Lower lobe of right lung (tissue), 2 donors: ENCODE measurements at places on chromosomes 6 and 20. TPM values are rescaled to one million over a fixed set of nuclear protein-coding genes. Genes with fewer than 3 reads are reported as not detected.

WFDC5 gene
- 1.6 TPM for total RNA-seq

DNA sequence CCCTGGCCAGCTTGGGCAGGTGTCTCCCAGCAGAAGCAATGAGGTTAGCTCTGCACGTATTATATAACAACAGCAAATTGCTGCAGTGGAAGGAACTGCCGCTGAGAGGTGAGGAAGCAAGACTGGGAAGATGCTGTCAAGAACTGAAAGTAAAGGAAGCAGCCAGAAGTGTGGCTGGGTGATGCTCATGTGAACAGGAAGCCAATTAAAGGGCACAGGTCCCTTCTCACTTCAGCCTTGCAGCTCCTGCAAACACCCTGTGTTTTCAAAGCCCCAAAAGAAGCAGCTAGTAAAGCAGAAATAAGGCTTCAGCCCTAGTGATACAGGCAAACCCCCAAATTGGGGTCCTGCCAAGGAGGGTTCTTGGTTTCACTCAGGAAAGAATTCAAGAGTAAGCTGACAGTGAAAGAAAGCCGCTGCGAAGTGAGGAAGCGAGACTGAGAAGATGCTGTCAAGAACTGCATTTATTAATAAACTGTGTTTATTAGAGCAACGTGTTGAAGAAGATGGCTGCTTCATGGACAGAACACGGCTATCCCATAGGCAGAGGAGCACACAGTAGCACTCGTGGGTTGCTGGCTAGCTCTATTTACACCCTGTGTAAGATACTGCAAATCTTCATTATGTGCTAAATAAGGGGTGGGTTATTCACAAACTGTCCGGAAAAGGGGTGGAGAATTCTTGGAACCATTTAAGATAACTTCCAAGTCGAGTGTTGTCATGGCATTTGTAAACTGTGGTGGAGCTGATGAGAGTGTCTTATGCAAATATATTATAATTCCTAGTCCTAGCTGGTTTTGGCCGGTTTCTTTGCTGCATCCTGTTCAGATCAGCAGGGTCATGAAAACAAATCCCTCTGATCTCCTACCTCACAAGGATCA, 152.2 kb downstream of the LINC00237 start:
- DNase-seq: no peak

GRCh38 chr20:62408640-62409039, 1.6 kb upstream of the CABLES2 start:
- no peak for DNase-seq

KCTD20 gene
- total RNA-seq: 37.2 TPM

SALL4 gene
- 0.09 TPM for total RNA-seq

DNA sequence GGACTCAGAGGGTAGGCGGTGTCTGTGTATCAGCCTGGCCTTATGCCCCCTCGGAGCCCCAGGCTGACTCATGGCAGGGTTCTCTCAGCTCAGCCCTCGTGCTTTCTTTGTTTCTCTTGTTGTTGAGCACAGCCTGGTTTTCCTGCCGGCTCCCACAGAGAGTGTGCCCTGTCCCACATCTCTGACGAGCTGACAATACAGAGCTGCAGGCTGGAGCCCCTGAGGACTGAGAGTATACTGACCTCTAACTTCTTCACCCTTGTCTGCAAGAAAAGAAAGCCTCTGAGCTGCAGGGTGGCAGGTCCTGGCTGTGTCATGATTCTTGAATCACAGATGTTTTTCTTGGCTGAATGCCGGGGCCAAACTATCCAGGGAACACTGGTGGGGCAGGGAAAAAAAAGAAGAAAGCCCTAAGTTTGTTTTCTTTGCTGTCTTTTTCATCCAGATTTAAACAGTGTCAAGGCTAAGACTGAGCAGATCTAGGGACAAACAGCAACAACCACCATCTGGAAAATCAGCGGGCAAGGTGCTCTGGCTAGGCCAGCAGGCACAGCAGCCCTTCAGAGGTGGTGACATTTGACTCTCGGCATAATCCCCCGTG, 63.3 kb upstream of the ZNF133 start:
- no peak for DNase-seq

GRCh38 chr6:66291905-66292304, 584.9 kb upstream of the EYS start:
- no peak for DNase-seq

- DNase-seq: no peak
These were observed 13.6 kb downstream of the HEBP2 start for GRCh38 chr6:138417493-138418117.

RSPH9 gene
- 2.6 TPM for total RNA-seq

- DNase-seq: no peak
These were observed 152.2 kb downstream of the SLC16A10 start for GRCh38 chr6:111239461-111239860.

- DNase-seq: no peak
These were observed 918 bp downstream of the EIF6 start for GRCh38 chr20:35283441-35284266.

DNA sequence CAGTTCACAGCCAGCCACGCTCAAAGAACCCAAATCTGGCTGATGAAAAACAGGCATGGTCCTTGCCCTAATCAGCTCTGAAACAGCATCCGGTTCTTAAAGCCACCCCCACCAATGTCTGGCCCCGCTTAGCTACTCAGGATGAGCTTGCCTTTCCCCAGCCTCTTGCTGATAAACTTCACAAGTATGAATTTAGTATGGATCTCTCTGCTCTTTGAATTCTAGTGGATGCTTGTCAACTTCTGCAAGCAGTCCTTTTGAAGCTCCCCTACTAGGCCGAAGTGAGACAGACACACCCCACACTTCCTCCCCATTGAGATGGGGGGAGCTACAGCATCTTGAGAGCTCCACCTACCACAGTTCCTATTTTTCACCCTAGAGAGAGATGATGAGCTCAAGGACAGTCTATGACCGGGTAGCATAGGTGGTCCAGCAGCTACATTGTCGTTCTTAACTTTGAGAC, 36.7 kb downstream of the EBF4 start:
- DNase-seq: no peak

RNF217 gene
- total RNA-seq: 25.5 TPM

DNA sequence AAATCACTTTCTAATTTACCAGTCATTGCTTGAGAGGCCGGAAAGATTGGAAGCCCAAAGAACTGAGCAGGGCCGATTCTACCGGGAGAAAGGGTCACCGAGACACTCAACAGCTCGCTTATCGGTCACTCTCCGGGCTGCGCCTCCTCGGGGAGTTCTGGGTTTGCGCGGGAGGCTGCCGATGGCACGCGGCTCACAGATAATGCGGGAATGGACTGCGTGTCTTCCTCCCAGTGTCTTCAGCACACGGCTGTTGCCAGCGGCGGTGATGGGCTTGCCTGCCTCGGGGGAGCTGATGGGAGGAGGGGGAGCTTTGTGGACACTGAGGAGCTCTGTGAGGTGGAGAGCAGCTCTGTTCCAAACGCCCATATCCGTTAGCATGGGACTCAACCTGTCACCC, 314.6 kb downstream of the CDH4 start:
- peak; percentile 24 for DNase-seq

- no peak for DNase-seq
These were observed 102.3 kb downstream of the HIVEP2 start for GRCh38 chr6:142842418-142843261.

SPATS1 gene
- total RNA-seq: 1.8 TPM

- DNase-seq: no peak
These were observed 501.4 kb downstream of the BCKDHB start for GRCh38 chr6:80607811-80608391.

GRCh38 chr6:77173472-77174074, 289.7 kb downstream of the HTR1B start:
- no peak for DNase-seq

GRCh38 chr20:57439432-57439831, 48.2 kb downstream of the RBM38 start:
- DNase-seq: peak; percentile 90
